ENCODE measurements at places on chromosomes 3 and 15.

DNA sequence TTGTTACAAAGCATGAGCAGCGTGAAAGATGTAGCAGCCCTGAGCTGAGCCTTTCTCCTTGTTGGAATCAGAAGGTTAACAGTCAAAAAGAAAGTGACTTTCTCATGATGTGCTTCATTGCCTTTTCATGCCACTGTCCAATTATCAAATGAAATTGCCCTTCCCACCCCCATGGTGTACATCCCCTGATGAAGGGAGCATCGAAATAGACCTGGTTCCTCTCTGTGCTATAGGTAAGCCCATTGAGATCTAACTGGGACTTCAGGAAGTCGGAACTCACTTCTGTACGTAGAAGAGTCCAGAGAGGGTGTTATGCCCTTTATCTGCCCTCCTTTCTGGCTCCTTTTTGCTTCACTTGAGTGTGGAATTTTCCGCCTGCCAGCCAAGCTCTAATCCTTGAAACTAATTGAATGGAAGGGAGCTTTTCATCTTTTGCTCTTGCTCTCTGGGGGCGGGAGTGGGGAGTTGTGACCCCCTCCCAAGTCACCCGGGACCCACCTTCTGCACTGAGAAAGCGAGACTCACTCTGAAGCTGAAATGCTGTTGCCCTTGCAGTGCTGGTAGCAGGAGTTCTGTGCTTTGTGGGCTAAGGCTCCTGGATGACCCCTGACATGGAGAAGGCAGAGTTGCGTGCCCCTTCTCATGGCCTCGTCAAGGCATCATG lies 20.9 kb downstream of the ABHD6 start:
- no peak for DNase-seq

GRCh38 chr3:120418446-120418845 lies 32.3 kb downstream of the FSTL1 start:
- no peak for DNase-seq

DNA sequence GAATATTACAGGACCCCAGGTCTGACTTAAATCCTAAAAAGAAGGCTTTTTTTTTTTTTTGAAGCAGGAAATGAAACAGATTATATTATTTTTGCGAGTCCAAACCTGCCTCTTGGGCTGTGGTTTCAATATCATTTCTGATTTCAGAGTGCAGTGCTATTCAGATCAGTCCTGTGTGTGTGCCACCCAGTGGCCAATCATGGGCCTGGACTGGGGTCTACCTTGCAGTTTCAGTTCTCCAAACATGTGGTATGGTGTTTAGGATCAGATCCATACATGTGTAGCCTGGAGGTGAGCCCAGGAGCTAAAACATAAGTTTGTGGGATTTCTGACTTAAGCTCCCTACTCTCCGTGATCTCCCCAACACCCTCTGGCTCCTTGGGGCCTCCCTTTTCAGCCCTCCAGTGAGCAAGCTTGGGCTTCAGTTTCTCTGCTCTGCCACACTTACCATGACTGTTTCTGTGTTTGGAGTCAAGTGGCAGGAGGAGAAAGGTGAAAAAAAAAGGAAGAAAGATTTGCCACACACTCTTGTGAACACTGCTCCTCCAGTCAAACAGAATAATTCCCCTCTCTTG lies 12.1 kb upstream of the THSD4 start:
- DNase-seq: no peak

- DNase-seq: no peak
These were observed 24.1 kb upstream of the MITF start for GRCh38 chr3:69715204-69715603.

GRCh38 chr3:181403876-181404660 lies 307.7 kb upstream of the SOX2 start:
- no peak for DNase-seq
